ENCODE measurements at places on chromosomes 6 and 20. TPM values are rescaled to one million over a fixed set of nuclear protein-coding genes. Genes with fewer than 3 reads are reported as not detected.

Gene LAMA2
- 0.05 TPM for total RNA-seq

DNA sequence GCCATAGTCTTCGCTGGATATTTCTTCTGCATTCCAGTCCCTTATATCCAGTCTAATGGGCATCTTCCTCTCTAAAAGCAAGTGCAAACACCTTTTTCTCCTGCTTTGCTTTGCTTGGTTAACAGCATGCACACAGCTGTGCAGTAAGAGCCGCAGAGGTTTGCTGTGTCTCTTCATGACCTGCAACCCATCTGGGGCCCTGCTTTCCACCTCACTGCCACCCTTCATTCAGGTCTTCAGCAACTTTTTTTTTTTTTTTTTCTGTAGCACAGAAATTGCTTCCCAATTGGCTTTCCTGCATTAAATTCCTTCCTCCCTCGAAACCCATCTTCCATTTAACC, 14.4 kb downstream of the NEDD9 start:
- DNase-seq: no peak

GRCh38 chr6:72324591-72324990, 297.3 kb upstream of the KCNQ5 start:
- no peak for DNase-seq

DNA sequence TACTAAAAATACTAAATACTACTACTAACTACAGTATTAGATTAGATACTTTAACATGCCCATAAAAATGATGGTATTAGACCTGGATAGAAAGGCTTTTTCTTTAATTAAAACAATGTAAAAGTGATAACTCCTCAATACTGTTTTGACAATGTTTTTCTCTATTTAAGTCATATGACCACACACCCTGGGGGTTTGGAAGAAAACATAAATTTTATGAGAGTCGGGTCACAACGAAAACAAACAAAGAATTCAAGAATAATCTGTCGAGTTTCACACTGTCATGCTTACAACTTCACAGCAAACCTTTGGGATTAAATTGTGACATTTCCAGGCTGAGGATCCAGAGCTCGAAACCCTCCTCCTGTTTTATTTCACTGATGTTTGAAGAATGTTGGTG, 107.4 kb upstream of the SOX4 start:
- no peak for DNase-seq

Gene CDSN
- not detected for total RNA-seq

- no peak for DNase-seq
Measured at GRCh38 chr6:109768485-109768884, 77.4 kb downstream of the FIG4 start.

Measured in activated T-helper 2 cell treated with anti-CD3 and anti-CD28 coated beads, Interferon-gamma antibody, Interleukin-2, Interleukin-4, amounts not matched to agents 10 μg/mL and 5 μg/mL and 100 μg/mL, durations not matched to agents 14 hours and 24 hours and 36 hours (primary cell).